ENCODE measurements at places on chromosomes 7 and 10.

- DNase-seq: no peak
Measured at GRCh38 chr7:83155407-83155806, 7.3 kb downstream of the PCLO start.

- no peak for DNase-seq
Measured at GRCh38 chr7:99949645-99950228, 20.3 kb upstream of the GJC3 start.

- no peak for DNase-seq
Measured at GRCh38 chr7:106957766-106958165, 86.7 kb upstream of the PRKAR2B start.

DNA sequence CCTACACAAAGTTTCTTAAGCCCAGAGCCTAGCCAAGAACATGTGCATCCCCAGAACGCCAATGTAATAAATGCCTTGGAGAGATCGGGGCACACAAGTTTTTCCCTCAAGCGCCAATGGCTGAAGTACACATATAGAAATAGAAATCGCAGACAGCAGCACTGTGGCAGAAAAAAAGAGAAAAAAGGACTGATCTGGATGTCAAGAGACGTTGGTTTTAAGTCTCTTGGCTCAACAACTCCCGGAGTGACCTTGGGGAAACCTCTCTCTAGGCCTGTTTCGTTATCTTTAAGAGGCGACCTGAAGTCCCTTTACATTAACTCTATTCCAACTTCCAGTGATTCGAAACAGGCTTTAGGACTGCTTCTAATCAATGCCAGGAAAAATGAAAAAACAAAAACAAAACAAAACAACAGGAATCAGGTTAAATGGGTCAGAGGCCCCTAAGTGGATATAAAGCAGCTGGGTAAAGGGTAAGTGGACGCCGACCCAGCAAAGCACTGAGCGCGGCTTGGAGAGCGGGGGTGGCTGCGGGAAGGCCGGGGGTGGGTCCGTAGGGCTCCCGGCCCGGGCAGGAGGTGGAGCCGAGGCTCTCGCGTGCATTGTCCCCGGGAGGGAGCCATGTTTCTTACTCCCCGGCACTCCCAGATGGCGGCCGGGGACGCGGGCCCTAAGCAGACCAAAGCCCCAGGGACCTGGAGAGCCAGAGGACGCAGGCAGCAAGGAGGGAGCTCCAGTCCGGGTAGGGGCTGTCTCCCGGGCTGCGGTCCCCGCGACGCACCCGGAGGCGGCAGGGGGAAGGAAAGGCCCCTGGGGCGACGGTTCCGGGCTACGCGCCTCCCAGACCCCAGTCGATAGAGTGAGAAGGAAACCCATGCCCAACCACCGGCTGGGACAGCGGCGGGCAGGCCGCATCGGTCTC, 757 bp downstream of the EIF3A start:
- peak; percentile 56 for DNase-seq

GRCh38 chr10:7365027-7365745, 45.6 kb downstream of the SFMBT2 start:
- no peak for DNase-seq

DNA sequence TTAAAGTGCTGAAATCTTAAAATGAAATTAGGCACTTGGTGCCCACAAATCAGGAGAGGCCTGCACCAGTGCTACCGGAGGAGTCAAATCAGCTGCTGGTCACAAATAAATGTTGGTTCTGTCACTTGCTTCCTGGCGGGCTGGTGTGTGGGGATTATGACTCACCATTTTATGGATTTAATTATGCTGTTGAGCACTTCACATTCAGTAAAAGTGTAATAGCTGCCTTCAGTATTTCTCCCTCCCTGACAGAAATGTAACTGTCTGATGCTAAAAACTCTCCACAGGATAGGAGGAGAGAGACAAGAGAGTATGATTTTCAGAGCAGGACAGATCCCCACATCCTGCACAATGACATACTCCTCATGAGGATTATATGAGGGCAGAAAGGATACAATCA, 186.0 kb downstream of the JAZF1 start:
- DNase-seq: no peak

DNA sequence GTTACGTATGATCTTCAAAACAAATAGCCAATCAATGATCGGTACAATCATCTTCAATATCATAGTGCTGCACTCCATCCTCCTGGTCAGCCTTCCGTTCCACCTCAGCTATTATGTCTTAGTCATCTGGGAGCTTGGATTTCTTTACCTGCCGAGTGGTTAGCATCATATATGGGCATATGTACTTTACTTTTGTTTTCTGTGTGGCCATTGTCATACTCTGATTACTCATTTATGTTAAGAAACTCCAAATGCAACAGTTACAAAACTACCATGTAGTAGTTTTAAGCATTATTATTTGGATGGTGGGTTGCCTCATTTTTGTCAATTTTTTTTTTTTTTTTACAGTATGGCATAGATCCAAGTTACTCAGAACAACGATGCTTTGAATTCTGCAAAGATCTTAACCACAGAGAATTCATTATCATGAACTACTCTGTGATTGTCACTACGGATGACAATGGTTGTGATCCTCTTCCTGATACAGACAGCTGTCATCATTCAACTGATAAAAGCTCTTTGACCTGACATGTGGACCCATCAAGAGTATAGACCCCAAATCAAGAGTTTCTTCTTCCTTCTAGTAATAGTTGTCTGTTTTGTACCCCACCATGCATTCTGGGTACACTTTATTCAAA, 52.1 kb upstream of the NME8 start:
- DNase-seq: no peak

DNA sequence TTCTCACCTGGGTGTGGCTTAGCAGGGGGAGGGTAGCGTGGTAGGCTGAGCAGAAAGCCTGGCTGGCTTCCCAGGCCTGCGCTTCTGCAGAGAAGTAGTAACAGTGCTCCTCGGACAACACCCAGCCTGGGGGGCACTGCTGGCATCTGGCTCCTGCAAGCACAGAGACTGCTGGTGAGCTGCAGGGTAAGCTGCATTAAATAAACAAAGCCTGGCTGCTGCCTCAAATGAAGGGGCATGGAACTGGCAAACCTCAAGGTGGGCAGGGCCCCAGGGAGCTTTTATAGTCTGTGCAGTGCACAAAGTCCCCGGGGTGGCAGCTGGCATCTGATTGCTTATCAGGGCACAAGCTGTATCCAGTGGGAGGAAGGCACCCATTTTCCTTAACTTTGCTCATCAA, 3.9 kb downstream of the KLRG2 start:
- DNase-seq: no peak

DNA sequence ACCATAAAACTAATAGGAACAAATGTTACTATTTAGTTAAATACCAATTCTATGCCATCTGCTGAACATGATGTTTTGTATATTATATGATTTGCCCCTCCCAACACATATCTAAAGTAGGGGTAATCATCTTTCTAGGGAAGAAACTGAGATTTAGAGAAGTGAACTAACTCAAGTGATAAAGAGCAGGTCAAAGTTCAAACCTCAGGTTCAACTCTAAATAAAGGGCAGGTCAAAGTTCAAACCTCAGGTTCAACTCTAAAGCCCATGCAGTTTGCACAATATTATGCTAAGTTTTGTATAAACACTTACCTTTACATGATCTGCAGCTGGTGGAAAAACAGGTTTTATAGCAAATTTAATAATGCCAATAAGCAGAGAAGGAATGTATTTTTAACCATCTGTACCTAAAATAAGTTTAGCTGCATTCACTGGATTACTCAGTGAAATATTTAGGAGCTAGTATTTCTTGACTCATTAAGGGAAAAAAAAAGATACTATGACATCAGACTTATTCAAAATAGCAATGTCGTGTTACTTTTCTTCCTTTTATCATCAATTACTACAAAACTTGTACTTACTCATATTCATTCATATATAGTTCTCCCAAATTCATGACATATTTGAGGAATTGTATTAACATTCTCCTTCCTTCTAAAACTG, 1194.3 kb upstream of the CELF2 start:
- no peak for DNase-seq

DNA sequence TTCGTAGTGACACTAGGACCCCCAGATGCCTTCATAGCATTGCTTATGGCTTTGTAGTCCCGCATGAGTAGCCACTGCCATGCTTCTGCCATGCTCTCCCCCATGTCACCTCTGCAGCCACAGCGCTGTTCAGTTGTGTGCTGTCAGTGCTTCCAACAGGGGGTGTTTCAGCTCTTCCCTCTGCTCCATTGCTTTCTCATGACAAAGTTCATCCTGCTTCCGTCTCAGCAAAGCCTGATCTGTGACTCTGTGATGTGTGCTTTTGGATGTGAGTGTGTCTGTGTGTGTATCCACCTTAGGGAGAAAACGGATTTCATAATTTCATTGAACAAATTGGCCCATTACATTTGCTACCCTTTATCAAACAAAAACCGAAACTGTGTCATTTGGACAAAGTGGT, 134.9 kb upstream of the SAMD8 start:
- DNase-seq: no peak

DNA sequence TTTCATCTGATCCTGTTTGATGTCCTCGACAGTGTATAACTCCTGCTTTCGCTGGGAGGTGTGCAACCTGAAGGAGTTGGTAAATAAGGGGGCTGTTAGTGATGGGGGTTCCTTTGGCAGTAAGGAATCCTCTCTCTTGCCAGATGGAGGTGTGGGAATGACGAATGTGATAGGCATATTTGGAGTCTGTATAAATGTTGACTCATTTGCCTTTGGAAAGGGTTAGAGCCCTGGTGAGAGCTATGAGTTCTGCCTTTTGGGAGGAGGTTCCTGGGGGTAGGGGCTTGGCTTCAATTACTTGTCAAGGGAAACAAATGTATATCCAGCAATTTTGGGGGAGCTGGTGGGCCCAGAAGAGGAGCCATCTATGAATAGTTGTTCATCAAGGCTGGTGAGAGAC, 11.4 kb upstream of the CHST3 start:
- no peak for DNase-seq

GRCh38 chr7:17746020-17746530, 194.2 kb downstream of the SNX13 start:
- DNase-seq: no peak

DNA sequence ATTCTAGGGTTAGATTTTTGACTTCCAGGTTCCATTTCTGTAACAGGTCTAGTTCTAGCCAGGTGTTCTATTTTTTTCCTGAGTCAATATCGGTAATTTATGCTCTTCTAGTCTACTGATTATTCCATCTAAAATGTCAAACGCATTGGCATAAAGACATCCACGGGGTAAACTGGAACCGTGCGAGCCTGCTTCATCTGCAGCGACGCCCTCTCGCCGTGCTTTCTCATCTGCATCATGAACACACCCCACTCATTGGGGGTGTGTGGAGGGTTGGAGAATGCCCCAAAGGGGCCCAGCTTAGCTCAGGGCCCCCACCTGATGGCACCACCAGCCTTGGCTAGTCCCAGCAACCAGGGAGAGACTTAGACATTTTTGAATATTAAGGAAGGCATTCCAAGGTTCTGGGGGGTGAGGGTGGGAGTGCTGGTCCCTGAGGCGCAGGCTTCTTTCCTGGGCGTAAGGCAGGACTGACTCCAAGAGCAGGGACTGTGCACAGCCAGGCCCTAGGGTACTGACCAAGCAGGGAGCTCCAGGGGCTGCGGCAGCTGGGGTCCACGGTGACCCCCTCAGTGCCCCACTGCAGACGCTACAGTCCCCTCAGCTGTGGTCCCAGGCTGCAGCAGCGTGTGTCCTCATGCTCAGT, 12.9 kb upstream of the CRYGN start:
- DNase-seq: no peak

- DNase-seq: no peak
Measured at GRCh38 chr10:116017405-116017804, 255.6 kb downstream of the GFRA1 start.

DNA sequence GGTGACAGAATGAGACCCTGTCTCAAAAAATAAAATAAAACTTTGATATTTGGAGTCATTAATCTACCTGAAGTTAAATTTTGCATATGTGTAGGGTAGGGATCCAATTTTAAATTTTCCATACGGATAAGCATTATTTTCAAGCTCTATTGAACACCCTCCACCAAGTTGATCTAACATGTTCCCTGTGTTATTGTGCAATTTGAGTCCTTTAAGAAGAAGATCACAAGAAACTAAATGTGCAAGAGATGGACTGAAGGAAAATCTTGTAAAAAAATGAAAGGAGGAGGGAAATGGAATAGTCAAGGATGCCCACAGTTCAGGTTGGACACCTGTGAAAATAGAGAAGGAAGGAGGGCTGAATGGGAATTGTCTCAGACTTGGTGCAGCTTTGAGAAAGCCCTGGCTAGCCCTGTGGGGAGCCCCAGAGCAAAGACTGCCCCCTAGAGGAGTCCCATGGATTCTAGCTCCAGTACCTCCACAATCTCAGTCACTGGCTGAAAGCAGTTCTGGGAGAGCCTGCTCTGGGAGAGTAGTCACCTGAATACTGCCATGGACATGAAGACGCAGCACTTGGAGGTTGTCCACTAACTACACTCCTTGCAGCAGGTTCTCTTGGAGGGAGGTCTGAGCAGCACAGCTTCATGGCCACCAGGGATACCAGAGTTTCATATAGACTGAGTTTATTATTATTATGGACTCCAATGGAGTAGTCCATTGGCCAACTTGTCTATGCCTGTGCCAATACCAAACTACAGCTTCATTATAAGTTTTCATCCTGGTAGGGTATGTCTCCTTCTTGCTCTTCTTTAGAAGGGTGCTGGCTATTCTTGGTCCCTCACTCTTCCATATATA, 5.7 kb upstream of the TIAL1 start:
- peak; percentile 63 for DNase-seq

DNA sequence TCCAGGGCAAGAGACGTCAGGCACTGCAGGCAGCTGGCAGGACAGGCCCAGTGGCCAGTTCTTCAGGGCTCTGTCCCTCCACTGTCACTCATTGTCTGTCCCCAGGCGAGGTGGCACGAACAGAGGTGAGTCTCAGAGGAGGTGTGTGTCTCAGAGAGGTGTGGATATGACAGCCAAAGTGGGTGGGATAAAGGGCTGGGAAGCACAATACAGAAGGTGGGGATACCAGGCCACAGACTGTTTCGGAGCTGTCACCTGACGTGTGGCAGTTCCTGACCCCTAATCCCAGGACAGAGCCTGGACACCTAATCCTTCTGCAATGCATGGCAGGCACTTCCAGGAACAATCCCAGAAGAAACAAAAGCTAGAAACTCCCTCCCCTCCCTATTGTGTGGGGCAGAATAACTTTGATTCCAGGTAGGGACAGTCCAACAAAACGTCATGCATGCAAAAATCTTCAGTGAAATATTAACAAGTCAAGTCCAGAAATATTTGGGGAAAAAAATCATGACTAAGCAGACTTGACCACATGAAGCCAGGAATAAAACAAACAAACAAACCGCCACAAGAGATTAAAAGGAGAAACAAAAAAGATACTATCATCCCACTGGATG, 11.6 kb downstream of the KLRG2 start:
- DNase-seq: no peak

DNA sequence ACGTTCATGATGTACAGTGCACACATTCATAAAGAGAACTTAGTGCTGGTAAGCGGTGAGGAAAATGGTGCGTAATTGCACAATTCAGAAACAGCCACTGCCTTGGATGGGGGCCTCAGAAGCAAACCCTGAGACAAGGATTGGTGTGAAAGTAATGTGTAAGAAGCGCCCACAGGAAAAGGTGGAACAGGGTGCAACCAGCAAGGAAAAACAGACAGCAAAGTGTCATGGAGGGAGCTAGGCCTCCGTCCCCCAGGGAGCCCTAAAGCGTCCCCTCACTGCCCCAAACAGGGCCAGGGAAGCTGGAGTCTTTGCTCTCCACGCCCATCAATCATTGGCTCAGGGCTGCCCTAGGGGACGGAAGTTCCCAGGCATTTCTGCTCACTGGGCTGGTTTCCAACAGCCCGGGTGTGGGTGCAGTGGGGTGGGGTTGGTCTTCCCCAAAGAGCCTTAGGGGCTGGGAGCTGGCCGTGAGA, 9.6 kb upstream of the C10orf105 start:
- DNase-seq: no peak

GRCh38 chr10:71432956-71433767, 36.4 kb downstream of the CDH23 start:
- DNase-seq: no peak
